ENCODE measurements at places on chromosomes 7 and 10. TPM values are rescaled to one million over a fixed set of nuclear protein-coding genes. Genes with fewer than 3 reads are reported as not detected.

ZPBP gene
- not detected for polyA plus RNA-seq

CHAT gene
- polyA plus RNA-seq, result not detected

LBX1 gene
- not detected for polyA plus RNA-seq

BET1 gene
- 20.6 TPM for polyA plus RNA-seq

RASSF4 gene
- polyA plus RNA-seq, result 14.3 TPM

SHTN1 gene
- 1.7 TPM for polyA plus RNA-seq

ARHGEF5 gene
- polyA plus RNA-seq, result 22.2 TPM

HIBADH gene
- polyA plus RNA-seq, result 39.5 TPM

Data from H1 (cell line).